ENCODE measurements at places on chromosomes 5 and 9.
A peak's percentile ranks its signal among the peaks of the same experiment; 100 is the strongest.

GRCh38 chr9:133664173-133665050 lies 28.2 kb downstream of the DBH start:
- no peak for DNase-seq

- no peak for DNase-seq
Measured at GRCh38 chr5:42143361-42143760, 218.3 kb downstream of the FBXO4 start.

GRCh38 chr9:121192518-121192917 lies 9.2 kb downstream of the RAB14 start:
- DNase-seq: no peak

- DNase-seq: no peak
Measured at GRCh38 chr5:38151878-38152277, 106.5 kb upstream of the EGFLAM start.

GRCh38 chr9:70263421-70263820 lies 4.6 kb downstream of the SMC5 start:
- DNase-seq: no peak

- peak; percentile 65 for DNase-seq
Measured at GRCh38 chr5:172931001-172931536, 28.2 kb upstream of the RPL26L1 start.

DNA sequence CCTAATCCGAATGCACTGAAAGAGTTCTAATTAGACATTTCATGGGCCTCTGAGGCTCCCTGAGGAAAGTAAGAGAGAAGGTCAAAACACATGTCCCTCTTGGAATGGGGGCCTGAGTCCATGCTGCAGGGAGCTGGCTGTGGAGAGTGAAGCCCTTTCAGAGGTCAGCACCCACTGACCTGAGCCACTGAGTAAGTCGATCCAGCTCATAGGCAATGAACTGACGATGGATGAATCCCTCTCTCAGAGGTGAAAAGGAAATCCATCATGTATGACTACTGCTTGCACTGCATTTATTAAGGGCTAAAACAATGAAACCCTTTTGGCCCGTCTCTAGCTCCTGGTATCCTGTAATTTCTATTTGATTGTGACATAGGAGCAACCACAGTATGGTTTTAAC lies 288.9 kb upstream of the VLDLR start:
- no peak for DNase-seq

DNA sequence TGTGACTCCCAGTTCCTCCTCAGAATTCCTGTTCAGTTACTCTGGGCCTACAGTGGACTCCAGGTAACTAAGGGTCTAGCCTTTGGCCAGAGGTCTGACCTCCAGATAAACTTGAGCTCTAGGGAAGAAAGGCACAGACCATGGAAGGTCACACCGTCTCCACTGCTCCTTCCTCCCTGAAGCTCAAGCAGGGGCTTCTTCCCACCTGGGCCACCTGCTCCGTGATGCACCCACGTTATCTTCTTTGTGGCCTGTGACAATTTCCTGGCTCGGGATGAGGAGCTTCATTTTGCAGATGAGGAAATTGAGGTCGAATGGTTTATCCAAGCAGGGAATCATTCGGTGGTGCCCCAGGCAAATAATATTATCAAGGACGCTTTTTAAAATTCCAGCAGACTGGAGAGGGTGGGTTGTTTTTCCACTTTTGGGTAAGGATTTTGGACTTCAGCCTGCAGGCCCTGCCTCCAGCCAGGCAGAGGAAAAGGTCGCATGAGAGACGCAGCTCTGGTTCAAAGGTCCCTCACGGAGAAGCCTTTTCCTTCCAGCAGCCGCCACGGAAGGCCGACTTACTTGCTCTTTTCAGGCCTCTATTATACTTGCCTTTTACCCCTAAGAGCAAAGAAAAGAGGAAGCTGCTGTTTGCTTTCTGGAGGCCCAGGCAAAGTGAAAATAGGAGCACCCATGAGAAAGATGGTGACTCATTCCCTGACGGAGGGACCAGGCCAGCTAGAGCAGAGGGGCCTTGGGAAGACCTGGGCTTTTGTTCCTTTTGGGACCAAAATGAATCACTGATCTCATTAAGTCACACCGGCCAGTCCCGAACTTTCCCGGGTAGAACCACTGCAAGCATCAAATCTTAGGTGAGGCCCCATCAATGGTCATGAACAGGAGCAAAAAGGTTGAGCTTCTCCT lies 22.8 kb upstream of the DUSP1 start:
- no peak for DNase-seq

DNA sequence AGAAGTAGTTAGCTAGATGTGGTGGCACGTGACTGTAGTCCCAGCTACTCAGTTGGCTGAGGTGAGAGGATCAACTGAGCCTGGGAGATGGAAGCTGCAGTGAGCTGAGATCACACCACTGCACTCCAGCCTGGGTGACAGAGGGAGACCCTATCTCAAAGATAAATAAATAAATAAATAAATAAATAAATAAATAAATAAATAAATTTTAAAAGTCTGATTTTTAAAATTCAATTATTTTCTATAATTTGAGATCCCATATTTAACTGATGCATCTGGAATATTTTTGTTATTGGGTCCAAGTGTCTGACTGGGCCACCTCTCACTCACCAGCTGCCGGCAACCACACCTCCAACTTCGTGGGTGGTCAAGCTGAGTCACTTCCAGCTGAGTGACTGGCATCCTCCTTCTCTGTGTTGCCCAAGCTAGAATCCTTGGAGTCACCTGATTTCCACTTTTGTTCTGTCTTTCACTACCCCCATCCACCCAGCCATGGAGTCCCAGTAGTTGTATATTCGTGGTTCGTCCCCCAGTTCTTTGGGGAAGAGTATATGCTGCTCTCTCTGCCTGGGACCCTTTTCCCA lies 70.9 kb downstream of the EGFLAM start:
- DNase-seq: no peak

DNA sequence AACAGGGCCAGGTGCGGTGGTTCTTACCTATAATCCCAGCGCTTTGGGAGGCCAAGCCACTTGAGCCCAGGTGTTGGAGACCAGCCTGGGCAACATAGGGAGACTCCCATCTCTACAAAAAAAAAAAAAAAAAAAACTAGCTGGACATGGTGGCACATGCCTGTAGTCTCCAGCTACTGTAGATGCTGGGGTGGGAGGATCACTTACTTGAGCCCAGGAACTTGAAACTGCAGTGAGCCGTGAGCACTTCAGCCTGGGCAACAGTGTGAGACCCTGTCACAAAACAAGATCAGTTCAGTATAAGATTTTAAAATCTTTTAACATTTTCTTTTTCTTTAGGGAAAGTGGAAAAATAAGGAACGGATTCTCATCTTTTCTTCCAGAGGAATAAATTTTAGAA lies 2.5 kb downstream of the BRIX1 start:
- DNase-seq: no peak

GRCh38 chr9:114289106-114289505 lies 33.8 kb upstream of the ORM1 start:
- DNase-seq: no peak

DNA sequence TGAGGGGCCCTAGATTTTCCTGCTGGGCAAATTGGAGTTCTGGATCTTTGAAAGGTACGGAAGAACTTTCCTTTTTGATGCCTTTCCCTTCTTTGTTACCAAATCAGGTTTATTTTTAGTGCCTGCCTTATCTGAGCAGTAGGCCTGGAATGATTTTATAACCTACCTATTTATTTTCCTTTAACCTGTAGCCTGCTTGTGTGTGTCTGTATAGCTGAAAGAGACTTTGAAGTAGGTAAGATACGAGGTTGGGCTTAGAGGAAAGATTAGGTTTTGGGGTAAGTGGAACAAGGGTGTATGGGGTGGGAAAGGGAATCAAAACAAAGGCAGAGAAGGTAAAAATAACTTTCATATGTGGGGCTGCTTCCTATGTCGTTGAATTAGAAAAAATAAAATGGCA lies 211.2 kb downstream of the CD180 start:
- no peak for DNase-seq

- DNase-seq: no peak
Measured at GRCh38 chr9:137027369-137028262, at the start of gene ABCA2. Gene ABCA2, minus strand, starts transcription at chr9:137028237. Its CDS starts 97 bp downstream, at chr9:137028140.

- DNase-seq: peak; percentile 62
Measured at GRCh38 chr5:143153332-143154119, 250.0 kb downstream of the NR3C1 start.

- DNase-seq: no peak
Measured at GRCh38 chr9:114125476-114126013, 26.5 kb upstream of the KIF12 start.

- DNase-seq: no peak
Measured at GRCh38 chr9:68998812-68999211, 15.1 kb downstream of the PRKACG start.

DNA sequence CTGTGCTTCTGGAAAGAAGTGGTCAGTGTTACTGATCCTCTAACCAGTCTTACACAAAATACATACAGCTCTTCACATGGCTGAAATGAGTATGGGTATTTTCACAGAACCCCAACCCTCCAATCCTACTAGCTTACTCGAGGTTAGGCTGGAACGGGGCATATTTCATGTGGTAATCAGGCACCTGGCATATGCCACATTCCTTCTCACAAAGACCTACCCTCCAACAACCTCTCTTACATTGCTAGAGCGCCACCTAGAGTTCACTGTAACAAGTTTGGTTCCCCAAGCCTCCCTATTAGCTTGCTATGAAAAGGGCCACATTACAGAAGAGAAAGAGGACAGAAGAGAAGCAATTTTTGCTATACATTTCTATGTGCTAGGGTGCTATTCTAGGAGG lies 597.3 kb downstream of the PRELID2 start:
- DNase-seq: peak; percentile 10

DNA sequence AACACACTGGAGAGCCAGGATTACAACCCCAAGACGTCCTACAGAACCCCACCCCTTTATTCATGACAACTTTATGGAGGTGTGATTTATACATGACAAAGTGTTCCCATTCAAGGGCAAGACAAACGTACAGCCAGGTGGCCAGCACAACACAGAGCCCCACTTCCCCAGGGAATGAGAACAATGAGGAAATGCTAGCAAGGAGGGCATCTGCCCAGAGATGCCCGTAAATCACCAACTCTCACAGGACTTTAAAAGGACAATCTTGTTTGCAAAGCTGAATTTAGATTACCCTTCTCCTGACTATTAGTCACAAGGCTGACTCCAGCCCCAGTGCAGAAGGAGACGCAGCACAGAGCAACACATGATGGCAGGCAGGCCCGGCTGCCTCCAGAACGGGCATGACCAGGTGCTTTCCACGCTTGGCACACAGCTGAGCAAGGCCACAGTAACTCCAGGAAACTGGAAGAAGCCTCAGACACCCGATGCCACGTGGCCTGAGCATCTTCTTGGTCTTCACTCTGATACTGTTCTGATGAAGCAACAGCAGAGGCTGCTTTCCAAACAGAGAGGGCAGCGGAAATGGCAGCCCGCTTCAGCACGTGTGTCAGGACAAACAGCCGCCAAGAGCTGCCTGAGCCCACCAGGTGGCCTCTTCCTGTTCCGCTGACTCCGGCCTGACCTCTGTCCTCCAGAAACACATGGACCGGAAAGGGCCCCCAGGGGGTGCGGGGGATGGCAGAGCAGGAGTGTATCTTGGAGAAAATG lies 51.4 kb downstream of the ROR2 start:
- DNase-seq: no peak

DNA sequence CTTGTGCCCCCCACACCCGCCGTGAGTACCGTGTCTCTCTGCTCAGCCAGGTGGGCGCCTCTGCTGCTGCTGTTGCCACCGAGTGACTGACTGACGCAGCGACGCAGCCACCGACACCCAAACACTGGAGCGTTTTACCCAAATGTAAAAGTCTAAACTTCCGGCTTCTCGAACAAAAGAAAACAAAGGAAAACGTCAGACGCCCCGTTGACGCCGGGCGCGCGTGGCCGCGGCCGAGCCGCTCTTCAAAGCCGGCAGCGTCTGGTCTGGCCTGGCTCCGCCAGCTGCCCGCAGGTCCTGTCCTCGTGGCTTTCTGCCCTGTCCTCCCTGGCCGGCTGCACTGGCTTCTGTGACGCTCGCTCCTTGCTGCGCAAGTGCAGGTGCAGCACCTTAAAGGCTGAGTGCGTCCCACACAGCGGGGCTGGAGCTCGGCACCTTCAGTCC lies 41.4 kb upstream of the CLPTM1L start:
- DNase-seq: no peak

DNA sequence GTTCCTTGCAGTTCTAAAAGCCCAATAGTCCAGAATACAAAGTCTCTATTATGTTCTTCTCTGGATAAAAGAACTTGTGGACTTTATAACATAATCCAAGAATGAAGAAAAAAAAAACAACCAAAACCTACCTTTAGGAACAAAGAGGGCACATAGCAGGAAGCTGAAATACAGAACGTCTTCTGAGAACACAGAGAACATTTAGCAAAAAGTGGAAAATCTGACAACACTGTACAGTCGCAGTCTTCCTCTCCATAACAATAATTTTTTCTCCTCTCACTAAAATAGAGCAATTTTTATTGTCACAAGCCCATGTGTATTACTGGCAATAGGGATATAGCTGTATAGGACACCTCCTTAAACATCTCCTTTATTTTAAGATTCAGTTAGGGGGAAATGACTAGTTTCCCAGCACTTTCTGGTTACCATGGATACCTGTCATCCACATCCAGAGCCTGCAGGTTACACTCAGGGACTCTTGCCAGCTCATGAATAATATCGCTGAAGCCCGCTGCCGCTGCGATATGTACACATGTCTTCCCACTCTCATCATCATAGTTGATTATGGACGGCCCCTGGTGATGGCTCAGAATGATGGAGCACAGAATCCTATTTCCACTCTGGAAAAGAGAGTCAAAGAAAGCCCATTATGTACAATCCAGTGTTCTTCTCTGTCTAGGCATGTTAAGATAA lies 106.5 kb downstream of the ANKRD55 start:
- no peak for DNase-seq

GRCh38 chr5:112061666-112062065 lies 304.7 kb upstream of the NREP start:
- no peak for DNase-seq

- no peak for DNase-seq
Measured at GRCh38 chr5:31731016-31731415, 92.1 kb downstream of the PDZD2 start.

DNA sequence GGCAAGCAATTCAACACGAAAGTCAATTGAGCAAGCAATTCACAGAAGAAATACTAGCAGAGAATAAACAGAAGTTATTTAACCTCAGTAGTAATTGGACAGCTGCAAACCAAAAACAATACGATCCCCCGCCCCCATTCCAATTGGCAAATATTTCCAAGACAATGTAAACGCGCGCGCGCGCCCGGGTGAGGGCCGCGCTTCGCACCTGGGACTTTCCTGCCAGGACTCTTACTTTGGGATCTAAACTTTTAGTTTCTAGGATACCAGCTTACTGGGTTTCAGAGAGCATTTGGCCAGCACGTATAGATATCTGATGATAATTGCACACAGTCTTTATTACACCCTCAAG lies 8.6 kb downstream of the RUFY1 start:
- DNase-seq: no peak

- no peak for DNase-seq
Measured at GRCh38 chr5:4941957-4942830, 197.9 kb upstream of the ADAMTS16 start.

GRCh38 chr9:129497005-129497812 lies 123.7 kb downstream of the C9orf50 start:
- DNase-seq: no peak
